Stimulated activated CD4-positive, alpha-beta T cell treated with anti-CD3 and anti-CD28 coated beads, Interleukin-2, amount 100 ng/mL, for 48 hours (primary cell): ENCODE measurements at places on chromosomes 4 and X.

GRCh38 chr4:48752726-48753125 is 27.4 kb downstream of the FRYL start:
- no peak for DNase-seq

DNA sequence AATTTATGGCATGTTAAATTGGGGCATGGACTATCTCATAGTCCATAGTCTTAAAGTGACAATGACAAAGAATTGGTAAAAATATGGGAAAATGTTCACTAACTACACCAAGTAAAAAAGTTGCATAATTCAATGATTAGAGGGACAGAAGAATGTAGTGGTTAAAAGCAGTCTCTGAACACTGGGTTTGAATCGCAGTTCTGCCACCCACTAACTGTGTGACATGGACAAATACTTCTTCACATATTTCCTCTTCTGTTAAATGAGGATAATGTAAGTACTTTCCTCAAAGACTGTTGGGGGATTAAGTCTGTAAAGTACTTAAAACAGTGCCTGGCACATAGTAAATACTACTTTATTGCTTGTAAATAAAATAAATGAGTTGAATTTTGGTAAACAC is 15.3 kb downstream of the COQ2 start:
- DNase-seq: no peak

DNA sequence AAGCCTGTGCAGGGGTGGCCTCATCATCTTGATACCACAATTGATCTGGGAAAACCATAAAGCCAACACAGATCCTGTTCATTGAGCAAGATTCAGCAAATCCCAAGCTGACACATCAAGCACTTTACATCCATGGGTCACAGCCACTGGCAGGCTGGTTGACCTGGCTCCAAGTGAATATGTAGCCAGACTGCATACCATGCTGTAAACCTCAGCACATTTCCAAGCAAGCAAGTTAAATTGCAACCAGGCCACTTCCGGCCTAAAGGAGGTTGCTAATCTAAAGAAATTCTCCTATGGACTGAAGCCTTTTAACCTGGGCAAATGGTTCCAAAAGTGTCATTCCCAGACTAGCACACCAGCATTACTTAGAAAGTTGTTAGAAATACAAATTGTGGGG is 54.4 kb upstream of the USP26 start:
- DNase-seq: no peak

DNA sequence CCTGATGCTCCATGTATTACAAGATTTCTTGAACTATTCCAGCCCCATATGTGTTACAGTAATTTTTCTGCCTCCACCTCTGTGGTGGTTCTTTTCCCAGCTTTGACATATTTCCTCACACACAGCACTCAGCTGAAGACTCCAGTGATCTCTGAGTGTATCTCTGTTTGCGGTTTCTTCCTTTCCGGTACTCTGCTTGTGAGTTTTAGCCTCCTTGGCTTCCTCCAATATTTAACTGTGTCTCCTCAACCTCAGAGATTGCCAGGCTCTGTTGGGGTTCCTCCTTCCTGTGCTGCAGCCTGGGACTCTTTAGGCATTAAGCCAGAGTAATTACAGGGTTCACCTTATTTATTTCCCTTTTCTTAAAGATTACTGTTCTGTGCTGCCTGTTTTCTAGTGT is 73.2 kb downstream of the NFKB1 start:
- no peak for DNase-seq

- DNase-seq: no peak
Measured at GRCh38 chr4:93540562-93540961, 288.0 kb upstream of the ATOH1 start.

- no peak for DNase-seq
Measured at GRCh38 chrX:15475486-15475885, 17.6 kb downstream of the PIR start.

- DNase-seq: no peak
Measured at GRCh38 chrX:40090961-40091360, 6.8 kb downstream of the BCOR start.

DNA sequence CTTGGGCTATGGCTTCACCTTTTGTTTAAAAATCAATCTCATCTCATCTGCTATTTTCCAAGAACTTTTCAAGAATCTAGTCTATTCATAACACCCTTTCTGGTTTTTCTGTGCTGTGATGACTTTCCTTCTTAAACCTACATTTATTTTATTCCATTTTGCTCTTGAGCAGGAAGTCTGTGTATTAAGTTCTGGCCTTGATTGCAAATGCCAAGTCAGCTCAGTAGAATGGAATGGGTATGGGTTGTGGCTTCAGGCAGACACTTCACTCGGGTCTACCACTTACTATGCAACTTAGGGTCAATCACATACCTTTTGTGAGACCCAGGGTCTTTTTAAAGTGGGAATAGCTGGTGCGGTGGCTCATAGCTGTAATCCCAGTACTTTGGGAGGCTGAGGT is 522.3 kb downstream of the TRIML1 start:
- DNase-seq: no peak

- DNase-seq: no peak
Measured at GRCh38 chr4:77194989-77195388, 38.0 kb downstream of the CCNG2 start.

GRCh38 chr4:81814987-81815541 is 343.4 kb upstream of the RASGEF1B start:
- DNase-seq: no peak

DNA sequence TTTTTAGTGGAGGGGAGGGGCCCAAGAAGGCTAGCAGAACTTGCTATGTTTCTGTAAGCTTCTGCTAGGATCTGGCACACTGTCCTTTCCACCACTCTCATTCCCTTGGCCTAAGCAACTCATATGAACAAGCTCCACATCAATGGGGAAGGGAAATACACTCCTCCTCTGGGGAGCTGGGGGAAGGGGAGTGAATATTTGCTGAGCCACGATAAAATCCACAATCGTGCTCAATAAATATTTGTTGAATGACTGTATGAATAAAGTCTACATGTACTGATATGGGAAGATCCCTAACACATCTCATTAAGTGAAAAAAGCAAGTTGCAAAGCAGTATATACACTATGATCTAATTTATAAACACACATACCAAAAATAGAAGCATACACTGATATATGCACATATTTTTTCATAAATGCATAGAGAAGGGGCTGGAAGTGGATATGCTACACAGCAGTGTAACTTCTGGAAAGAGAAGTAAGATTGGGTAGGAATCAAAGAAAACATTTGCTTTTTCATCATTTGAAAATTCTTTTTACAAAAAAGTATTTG is 95.8 kb upstream of the EFHC2 start:
- DNase-seq: no peak

GRCh38 chr4:182246401-182247205 is 3.4 kb downstream of the TENM3 start:
- no peak for DNase-seq

GRCh38 chrX:45750639-45751038 is 550.0 kb upstream of the DIPK2B start:
- DNase-seq: no peak

- no peak for DNase-seq
Measured at GRCh38 chr4:21819086-21819485, 129.5 kb downstream of the KCNIP4 start.

DNA sequence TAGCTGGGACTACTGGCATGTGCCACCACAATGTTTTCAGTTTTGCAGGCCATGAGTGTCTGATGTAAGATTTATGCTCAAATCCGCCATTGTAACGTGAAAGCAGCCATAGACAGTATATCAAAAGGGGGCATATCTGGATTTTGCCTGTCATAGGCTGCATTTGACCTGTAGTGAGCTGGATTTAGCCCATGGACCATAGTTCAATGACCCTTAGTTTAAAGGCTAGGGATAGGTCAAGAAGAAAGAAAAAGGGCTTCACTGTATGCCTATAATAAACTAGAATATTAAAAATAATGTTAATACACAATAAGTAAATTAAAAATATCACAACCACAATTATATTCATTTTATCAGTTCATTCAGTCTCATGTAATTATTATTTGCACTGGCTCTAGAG is 181.8 kb downstream of the STIM2 start:
- no peak for DNase-seq

- no peak for DNase-seq
Measured at GRCh38 chr4:48421101-48421500, 62.0 kb upstream of the SLC10A4 start.

DNA sequence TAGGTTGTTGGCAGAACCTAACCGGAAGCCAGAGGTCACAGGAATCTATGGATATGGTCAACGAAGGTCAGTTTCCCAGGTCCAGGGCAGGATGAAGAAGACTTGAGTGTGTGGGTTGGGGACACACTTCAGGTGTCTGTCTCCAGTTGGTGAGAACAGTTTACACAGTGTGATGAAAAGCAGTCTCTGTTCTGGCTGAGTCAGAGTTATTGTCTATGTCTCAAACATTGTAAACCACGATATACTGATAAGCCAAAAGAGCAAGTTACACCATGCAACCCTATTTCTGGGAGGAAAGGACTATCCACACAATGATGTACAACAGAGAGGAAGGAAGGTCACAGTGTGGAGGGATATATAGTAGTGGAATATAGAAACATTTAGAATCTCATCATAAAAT is 187.1 kb upstream of the C1QTNF7 start:
- DNase-seq: no peak

DNA sequence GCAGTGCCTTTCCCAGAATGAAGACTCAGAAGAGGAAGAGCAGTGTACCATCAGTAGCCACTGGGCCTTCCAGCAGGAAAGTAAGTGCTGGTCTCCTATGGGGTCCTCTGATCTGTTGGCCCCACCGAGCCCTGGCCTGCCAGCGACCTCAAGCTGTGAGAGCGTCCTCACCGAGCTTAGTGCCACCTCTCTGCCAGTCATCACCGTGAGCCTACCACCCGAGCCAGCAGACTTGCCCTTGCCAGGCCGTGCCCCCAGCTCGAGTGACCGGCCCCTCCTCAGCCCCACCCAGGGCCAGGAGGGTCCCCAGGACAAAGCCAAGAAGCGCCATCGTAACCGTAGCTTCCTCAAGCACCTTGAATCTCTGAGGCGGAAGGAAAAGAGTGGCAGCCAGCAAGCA is 69.7 kb downstream of the STARD8 start:
- DNase-seq: no peak

DNA sequence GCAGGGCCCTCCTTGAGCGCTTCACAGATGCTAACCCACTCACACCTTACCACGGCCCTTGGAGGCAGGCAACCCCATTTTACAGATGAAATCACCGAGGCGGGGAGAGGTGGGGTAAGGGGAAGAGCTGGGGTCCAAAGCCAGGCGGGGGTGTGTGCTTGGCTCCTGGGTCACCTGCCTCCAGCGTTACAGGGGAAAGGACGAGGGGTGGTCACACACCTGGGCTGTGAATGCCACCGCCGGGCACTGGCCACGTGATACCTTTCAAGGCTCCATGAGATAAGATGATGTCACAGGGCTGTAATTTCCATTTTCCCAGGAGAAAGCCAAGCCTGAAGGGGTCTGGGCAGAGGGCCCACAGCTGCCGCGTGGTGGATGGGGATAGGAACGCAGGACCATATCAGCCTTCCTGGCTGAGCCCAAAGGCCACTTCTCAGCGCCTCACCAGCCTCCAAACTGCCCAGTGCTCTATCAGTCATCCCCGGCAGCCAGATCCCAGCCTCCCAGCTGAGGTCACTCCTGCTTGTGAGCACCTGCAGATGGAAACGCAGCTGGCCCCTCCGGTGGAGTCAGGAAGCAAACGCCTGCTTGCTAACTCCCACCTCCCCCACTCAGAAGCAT is 62.4 kb upstream of the CRMP1 start:
- no peak for DNase-seq

- DNase-seq: no peak
Measured at GRCh38 chrX:86711531-86712180, 563.4 kb downstream of the DACH2 start.

- DNase-seq: no peak
Measured at GRCh38 chr4:108651014-108651791, 804 bp downstream of the OSTC start.

DNA sequence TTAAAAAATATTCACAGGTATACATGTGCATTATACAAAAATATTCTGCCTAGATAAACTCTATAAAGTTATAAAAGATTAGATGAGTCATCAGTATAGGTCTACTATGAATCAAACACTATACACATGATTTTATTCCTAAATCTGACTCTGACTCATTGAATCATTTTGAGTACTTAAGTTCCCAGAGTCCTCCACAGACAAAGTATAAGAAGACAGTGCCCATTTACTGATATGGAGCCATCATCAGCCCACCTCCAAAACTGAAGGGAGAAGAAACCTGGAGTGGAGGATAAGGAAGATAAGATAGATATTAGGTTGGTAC is 28.7 kb upstream of the ANTXR2 start:
- DNase-seq: no peak

DNA sequence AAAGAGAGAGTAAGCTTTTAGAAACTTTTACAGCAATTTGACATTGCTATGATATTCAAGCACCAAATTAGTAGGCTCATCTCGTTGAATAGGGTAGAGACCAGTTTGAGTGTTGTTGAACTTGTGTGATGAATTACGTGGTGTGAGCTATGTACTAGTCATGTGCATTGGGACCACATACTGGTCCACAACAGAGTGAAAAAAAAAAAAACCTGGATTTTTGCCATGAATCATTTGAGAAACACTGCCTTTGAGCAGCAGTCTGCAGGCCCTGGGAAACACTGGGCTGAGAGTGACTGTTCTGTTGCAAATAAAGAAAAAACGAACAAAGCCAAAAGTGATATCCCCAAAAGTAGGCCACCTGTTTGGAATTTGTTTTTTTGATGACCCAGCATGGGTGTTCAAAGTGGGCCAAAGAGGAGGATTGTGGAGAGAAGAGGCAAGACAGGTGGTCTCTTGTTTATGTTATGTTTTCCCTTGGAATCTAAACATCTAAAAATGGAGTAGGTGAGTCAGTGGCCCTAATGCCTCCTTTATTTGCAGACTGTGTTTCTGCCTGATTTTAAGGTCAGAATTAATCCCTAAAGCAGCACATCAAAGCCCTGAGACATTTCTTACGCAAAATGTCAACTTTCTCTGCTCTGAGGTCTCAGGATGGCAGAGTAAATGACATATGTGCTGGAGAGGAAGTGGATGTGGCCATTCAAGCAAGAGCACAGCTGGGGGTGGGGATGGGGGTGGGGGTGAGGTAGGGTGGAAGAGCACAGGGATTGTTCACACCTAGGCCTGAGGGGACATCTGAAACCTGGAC is 33.5 kb downstream of the TAF7L start:
- DNase-seq: no peak

DNA sequence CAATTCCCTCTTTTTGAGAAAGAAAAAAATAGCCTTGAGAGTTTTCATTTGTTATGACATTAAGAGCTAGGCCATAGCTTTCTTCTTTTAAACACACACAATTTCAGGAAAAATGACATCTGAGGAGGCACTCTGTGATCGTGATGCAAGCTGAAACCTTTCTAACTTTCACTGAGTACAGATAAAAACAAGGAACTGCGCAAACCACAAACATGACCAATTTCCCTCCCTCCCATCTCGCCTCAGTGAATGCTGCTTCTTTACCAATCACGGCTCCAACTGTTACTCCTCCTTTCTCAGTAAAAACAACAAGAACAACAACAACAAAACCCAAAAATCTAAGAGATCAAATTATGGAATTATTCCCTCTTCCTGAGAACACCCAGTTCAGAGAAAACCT is 626.8 kb downstream of the TLL1 start:
- no peak for DNase-seq
